ENCODE measurements at places on chromosomes 4 and X. TPM values are rescaled to one million over a fixed set of nuclear protein-coding genes. Genes with fewer than 3 reads are reported as not detected.

DNA sequence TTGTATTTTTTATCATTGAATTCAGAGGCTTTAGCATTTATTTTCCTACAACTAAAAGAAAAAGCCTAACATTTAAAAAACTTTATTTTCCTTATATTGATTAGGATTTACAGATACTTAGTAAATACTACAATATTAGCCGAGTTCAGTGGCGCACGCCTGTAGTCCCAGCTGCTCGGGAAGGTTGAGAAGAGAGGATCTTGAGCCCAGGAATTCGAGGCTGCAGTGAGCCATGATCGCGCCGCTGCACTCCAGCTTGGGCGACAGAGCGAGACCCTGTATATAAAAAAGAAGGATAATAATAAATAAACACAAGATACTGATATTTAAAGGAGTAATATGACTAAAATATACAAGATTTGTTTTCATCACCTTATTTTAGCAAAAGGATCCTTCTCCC lies 681 bp upstream of the UPF3B start:
- DNase-seq = no peak

- DNase-seq = no peak
These were observed 128.1 kb downstream of the LAS1L start for GRCh38 chrX:65406532-65406931.

The ETDA gene
- total RNA-seq = not detected

The AGTR2 gene
- not detected for total RNA-seq

The UGT2B15 gene
- not detected for total RNA-seq

DNA sequence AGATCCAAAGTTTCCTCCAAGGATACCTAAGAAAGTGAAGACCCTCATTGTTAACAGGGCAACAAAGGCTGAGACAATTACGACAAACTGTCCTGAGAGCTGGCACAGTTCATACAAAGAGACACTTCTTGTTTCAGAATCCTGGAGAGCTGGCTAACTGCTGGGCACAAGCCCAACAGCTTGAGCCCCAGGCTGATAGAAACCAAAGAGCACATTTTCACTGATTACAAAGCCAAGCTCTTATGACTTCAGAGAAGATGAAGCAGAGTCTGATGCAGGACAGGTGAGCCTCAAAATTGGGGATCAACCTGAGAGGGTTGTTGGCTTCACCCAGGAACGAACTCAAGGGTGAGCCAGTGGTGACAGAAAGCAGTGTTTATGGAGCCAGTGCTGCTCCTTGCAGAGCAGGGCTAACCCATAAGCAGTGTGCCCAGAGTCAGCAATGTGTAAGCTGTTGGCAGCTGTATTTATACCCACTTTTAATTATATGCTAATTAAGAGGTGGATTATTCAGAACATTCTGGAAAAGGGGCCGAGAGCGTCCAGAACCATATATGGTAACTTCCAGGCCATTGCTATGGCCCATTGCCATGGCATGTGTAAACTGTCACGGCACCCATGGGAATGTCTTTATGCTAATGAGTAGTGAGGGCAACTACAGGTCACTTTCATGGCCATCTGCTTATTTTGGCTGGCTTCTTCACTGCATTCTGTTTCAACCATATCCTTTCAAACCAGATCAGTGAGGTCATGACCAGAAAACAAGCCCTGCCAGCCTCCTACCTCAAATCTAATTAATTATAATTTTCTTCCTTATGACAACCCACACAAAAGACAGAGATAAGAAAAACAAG lies 183.7 kb downstream of the EVC2 start:
- DNase-seq = no peak

- DNase-seq = no peak
These were observed 208.8 kb upstream of the CLNK start for GRCh38 chr4:10893395-10893794.

GRCh38 chr4:80139671-80140070 lies 57.6 kb upstream of the PRDM8 start:
- no peak for DNase-seq

- no peak for DNase-seq
These were observed 124.8 kb upstream of the SLIT2 start for GRCh38 chr4:20126906-20127305.

The SPCS3 gene
- total RNA-seq = 114 TPM

The RTL9 gene
- 0.33 TPM for total RNA-seq

The GAGE12J gene
- not detected for total RNA-seq

The TRIM60 gene
- not detected for total RNA-seq

DNA sequence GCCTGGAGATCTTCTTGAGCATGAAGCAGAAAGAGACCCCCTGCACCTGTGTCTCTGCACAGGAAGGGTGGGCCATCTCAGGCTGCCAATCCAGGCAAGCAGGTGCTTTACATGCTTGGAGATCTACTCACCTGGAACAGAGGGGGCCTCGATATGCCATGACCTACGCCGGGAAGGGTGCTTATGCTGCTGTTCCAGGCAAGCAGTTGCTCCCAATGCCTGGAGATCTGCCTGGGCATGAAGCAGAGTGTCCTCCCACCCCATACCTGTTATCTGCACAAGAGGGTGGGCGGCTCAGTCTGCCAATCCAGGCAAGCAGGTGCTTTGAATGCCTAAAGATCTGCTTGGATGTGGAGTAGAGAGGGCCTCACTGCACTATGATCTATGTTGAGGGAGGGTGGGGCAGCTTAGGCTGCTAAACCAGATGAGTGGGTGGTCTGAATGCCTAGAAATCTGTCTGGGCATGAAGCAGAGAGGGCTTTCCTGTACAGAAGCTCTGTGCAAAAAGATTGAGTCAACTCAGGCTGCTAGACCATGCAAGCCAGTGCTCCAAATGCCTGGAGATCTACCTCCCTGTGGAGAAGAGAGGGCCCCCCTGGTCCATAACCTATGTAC lies 104.5 kb upstream of the QRFPR start:
- no peak for DNase-seq

DNA sequence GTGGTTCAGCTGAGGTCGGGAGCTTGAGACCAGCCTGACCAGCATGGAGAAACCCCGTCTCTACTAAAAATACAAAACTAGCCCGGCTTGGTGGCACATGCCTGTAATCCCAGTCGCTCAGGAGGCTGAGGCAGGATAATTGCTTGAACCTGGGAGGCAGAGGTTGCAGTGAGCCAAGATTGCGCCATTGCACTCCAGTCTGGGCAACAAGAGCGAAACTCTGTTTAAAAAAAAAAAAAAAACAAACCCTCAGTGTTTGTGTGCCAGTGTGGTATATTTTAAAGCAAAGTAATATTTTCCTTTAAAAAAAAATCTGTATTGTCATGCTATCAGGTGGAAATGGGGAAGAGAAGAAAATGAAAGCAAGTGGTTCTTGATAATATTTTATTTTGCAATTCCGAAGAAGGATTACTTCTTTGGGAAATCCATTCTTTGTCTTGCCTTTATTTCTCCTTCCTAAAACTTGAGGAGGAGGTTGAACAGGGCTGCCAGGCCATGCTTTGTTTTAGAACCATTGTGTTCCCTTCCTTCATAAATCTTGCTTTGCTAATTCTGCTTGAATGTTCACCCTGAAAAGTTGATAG lies 14.4 kb downstream of the ALG13 start:
- DNase-seq = no peak

DNA sequence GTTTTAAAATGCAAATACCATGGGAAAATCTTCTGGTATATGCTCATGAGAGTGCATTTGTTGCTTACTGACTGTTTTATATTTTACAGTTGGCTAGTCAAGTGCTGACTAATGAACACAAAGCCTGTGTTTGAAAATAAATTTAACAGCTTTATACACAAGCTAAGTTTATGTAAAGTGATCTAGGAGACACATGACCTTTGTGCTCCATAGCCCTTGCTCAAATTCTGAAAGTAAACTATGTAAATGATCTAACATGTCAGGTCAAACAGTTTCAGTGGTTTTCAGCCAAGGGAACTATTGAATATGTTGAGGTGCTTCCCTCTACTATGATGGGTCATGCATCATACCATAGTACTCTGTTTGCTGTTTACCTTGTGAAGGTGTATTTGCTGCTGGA lies 36.7 kb downstream of the DIAPH2 start:
- DNase-seq = no peak

DNA sequence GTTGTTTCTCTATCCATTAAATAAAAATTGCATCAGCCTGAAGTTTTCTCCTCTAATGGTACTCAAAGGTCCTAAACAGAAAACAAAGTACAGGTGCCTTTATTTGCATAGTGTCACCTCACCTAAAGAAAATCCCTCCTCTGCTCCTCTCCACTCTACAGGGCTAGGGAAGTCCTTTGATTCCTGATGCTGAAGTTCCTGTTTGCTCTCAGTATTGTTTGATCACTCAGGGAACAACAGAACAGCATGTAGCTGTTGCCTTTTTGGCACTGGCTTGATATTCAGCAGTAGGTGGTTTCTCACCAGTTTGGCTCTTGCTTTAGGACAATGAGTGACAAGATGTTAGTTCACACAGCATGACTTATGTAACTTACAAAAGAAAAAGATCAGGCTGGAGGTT lies 156.2 kb upstream of the SLC7A11 start:
- no peak for DNase-seq

GRCh38 chrX:39762266-39762841 lies 335.4 kb downstream of the BCOR start:
- no peak for DNase-seq

- no peak for DNase-seq
These were observed 28.6 kb downstream of the CBR4 start for GRCh38 chr4:168981460-168981859.

The PRRG3 gene
- total RNA-seq = not detected

- no peak for DNase-seq
These were observed 13.8 kb downstream of the GEMIN8 start for GRCh38 chrX:14015941-14016340.

The XAGE1B gene
- total RNA-seq = not detected

- no peak for DNase-seq
These were observed 32.8 kb upstream of the RELL1 start for GRCh38 chr4:37719021-37719420.

- DNase-seq = no peak
These were observed 105.1 kb downstream of the FNIP2 start for GRCh38 chr4:158873795-158874401.

- DNase-seq = no peak
These were observed 857.7 kb upstream of the HS3ST1 start for GRCh38 chr4:12286351-12286750.

GRCh38 chrX:133232331-133232730 lies 14.2 kb upstream of the TFDP3 start:
- no peak for DNase-seq

- no peak for DNase-seq
These were observed 67.6 kb upstream of the GYPA start for GRCh38 chr4:144208074-144208473.

- DNase-seq = no peak
These were observed 126.6 kb upstream of the NDST3 start for GRCh38 chr4:117907646-117908045.

GRCh38 chrX:69285881-69286564 lies 120.8 kb upstream of the PJA1 start:
- DNase-seq = no peak

The ADGRG4 gene
- total RNA-seq = 0.24 TPM

DNA sequence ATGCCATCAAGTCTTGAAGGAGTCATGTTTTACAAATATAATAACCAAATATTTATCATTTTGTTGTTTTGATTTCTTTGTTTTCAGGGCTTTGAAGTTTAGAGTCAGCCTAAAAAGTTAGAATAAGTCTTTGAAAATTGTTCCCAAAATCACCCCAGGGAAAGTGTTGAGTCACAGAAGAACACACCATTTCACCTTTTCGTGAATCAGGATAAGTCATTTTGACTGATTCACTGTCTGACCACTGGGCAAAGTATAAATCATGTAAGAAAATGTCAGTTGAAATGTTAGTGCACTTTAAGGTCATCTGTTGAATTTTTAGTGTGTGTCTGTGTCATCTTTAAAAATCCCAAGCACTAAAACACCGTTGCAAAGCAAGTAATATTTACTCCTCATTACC lies 1320.1 kb downstream of the RPA4 start:
- no peak for DNase-seq

DNA sequence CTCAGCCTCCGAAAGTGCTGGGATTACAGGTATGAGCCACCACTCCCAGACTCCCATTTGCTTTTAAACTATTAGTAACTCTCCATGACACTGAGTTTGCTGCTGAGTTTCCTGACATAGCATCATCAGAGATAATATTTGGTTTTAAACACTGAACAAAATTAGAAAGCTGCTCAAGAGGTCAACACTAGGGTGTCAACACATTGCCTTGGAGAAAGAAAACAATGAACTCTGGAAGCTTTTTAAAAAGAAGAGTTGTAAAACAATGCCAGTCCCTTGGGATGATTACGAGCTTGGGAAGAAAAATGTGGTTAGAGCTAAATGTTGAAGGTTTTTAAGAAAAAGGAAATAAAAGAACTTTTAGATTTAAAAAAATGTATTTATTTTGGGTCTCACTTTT lies 264.8 kb downstream of the CAMK2D start:
- DNase-seq = no peak

DNA sequence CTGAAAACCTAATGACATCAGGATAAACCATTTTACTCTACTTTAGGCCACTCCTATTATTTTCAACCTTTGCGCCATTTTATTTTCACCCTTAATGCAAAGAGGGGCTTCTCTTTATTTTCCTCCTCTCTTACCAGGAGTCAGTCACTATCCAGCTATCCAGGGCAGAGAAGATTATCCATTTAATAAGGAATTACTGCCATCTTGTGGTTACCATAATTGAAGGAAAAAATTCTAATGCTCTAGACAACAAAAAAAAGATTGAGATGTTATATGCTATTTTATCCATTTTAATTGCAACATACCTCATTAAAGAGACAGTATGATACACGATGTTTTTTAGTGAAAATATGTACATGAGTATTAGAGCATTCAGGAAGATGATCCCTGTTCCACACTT lies 514.5 kb upstream of the FAM241A start:
- DNase-seq = no peak

The VCX3B gene
- not detected for total RNA-seq

The SPANXN3 gene
- not detected for total RNA-seq

The IL3RA gene
- total RNA-seq = 0.23 TPM

The PNMA5 gene
- not detected for total RNA-seq

The SPANXA1 gene
- not detected for total RNA-seq

The UNC5C gene
- 4.7 TPM for total RNA-seq

GRCh38 chr4:152325831-152326230 lies 210.1 kb downstream of the FBXW7 start:
- DNase-seq = no peak

GRCh38 chr4:24603343-24603742 lies 19.0 kb upstream of the DHX15 start:
- no peak for DNase-seq

The FGA gene
- total RNA-seq = not detected

DNA sequence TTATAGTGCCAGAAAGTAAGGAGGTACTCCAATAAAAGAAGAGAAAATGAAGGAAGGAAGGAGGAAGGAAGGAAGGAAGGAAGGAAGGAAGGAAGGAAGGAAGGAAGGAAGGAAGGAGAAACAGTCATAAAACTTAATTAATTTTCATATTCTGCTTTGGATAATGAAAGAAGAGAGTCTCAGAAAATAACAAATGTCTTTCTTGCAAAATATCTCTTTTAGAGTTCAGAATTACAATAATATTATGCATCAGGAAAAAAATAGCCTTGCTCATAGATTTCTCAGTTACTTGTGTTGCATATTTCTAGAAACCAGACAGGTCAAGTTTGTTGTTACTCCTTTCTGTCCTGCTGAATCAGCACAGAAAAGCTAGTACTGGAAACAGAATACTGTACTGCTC lies 130.1 kb upstream of the DKK2 start:
- no peak for DNase-seq

- DNase-seq = no peak
These were observed 473 bp upstream of the VAMP7 start for GRCh38 chrX:155880586-155881157.

All from chondrocyte (in vitro differentiated cells).